ENCODE measurements at places on chromosomes 11 and 22. TPM values are rescaled to one million over a fixed set of nuclear protein-coding genes. Genes with fewer than 3 reads are reported as not detected.

MS4A3 gene
- total RNA-seq = not detected

PIWIL4 gene
- 0.97 TPM for total RNA-seq

CRYAB gene
- total RNA-seq = 52.3 TPM

RAG1 gene
- 1.5 TPM for total RNA-seq

C11orf87 gene
- total RNA-seq = 0.16 TPM

SHANK2 gene
- total RNA-seq = 6.2 TPM

All from adrenal gland (tissue), 19 donors.